CD4-positive, alpha-beta T cell treated with Interleukin-4 for 4 hours (primary cell): ENCODE measurements at places on chromosomes 1 and 21.
A peak's percentile ranks its signal among the peaks of the same experiment; 100 is the strongest.

DNA sequence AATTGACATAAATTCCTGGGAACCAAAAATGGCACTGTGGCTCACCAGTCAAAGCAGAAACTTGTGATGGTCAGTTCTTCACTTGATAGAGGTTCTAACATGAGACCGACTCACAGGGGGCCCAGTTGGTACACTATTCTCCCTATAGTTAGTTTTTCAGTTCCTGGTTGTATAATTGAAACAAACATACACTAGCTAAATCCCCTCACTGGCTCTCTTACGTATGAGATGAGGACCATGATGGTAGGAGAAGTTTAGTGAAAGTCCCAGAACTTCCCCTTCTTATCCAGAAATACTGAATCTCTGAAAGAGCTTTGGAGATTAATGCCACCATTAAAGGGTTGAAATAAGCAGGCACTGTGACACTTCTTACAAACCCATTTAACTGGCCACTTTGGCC, 2.8 kb upstream of the S100B start:
- no peak for DNase-seq

DNA sequence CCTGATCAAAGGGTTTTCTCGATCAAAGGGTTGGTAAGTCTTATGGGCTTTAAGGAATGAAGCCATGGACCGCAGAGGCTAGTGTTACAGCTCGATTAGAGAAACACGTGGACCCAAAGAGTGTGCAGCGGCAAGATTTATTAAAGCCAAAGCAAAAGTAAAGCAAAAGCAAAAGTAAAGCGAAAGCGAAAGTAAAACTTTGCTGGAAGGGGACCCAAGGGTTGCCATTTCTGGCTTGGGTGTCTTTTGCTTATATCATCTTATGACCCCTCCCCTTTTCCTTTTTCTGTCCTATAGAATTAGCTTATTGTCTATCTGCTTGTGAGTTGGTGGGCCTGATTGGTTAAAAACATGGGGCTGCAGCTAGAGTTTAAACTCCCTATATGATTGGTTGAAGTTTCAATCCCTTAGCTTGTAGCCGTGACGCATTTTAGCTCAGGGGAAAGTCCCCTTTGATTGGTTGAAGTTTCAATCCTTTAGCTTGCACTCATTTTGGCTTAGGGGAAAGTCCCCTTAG, 957.0 kb downstream of the AMY1C start:
- DNase-seq: no peak

DNA sequence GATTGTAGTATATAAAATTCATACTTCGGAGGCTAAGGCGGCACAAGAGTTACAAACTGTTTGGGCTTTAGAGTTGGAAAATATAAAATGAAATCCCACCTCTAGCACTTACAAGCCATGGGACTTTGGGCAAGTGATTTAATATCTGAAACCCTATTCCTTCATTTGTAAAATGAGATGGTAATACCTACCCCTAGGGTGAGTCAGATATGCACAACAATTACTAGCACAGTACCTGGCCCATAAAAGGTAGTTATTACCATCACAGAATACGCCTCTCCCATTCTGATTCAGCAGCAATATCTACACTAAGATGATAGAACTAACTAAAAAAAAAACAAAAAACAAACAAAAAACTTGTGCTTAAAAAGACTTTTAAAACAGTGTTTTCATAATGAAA, 3.5 kb downstream of the KLHL12 start:
- no peak for DNase-seq

DNA sequence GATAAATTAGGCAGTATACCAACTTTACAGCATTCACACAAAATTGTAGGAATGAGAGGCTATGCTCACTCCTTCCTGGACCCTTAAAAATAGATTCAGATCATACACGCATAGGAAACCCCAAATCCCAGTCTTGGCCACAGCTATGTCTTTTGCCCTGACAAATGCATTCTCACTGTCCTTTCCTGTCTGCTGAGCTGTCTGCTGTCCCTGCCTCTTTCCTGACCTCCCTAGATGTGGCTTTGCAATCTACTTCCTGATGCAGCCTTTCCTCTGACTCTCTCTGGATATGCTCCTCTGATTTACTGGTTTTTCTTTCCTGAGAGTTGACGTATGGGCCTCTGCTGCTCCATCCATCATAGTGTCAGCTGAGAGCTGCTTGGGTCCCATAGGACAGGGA, 59.8 kb upstream of the SLC35F3 start:
- no peak for DNase-seq

- no peak for DNase-seq
Observed at GRCh38 chr1:95311014-95311413, 77.0 kb downstream of the RWDD3 start.

DNA sequence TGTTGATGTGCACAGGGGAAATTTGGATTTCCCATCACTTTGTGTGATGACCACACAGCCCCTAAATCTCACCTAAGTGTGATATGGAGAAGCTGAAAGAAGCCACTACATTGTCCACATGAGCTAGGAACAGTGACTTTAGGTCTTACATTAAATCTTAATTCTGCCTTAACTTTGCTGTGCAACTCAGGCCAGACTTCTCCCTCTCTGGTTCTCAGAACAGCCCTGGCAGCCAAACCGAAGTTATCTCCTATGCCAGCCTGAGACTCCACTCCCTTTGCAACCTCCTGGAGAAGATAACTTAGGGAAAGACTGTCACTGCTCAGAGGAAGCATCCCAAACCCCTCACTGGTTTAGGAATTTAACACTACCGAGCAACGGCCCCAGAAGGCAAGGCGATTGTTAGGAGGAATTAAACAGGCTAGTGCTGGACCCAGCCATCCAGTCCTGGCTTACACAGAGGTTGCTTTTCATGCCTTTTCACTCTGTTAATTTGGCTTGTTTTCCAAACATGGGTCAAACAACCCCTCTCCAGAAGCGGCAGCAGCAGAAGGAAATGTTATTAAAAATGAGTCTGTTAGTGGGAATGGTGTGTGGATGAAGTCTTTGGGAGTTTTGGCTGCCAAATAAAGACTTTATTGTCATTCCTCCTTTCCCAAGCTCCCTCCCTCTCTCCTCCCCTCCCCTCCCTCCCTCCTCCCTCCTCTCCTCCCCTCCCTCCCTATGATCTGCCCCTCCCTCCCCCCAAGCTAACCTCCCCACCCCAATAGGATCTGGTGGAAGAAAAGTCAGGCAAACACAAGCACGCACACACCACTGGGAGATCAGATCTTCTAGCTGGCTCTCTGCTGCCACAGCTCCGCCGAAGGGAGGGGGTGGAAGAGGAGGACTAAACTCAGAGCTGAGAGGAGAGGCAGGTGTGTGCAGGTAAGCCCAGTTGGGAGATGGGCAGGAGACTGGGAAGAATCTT, at the start of gene PRELP:
PRELP (plus strand) TSS at position 795 of the 970 bp plus-strand sequence. CDS start 7,379 bp downstream, outside the sequence.
- no peak for DNase-seq

GRCh38 chr1:92478393-92478792, 8.3 kb downstream of the GFI1 start:
- peak; percentile 43 for DNase-seq

DNA sequence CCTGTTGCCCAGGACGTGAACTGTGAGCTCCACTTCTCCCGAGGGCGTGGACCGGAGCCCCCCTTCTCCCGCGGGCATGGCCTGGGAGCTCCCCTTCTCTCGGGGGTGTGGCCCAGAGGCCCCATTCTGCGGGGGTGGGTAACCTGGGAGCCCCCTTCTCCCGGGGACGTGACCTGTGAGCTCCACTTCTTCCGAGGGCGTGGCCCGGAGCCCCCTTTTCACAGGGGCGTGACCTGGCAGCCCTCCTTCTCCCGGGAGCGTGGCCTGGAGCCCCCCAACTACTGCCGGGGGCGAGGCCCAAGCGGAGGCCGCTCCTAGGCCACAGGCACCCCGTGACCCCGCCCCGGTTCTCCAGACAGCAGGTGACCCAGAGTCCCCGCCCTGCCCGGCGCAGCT, 320 bp downstream of the C1orf174 start:
- DNase-seq: peak; percentile 17

DNA sequence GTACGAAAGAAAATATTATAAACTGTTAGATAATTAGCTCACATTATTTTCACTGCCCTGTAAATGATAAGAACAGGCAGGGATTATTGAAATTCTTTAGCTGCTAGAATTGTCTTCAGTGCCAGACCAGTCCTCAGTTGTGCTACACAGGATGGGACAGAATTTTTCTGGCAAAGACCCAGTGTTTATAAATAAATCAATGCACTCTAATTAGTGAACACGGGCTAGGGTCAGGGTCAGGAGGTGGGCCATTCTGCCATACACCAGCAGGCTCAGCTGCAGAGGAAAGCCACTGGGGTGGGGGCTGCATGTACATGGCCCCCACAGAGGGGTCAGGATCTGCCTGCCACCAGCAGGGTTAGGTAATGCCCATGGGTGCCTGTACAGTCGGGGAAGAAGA, 6.4 kb downstream of the BCAR3 start:
- no peak for DNase-seq

GRCh38 chr21:17548262-17548661, 35.4 kb downstream of the CXADR start:
- no peak for DNase-seq

DNA sequence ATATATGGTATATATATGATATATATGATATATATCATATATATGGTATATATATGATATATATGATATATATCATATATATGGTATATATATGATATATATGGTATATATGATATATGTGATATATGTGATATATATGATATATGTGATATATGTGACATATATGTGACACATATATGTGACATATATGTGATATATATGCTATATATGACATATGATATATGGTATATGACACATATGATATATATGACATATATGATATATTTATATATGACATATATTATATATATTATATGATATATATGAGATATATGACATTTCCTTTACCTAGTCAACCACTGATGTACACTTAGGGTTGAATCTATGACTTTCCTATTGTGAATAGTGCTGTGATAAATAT, 36.1 kb upstream of the EEIG2 start:
- no peak for DNase-seq

DNA sequence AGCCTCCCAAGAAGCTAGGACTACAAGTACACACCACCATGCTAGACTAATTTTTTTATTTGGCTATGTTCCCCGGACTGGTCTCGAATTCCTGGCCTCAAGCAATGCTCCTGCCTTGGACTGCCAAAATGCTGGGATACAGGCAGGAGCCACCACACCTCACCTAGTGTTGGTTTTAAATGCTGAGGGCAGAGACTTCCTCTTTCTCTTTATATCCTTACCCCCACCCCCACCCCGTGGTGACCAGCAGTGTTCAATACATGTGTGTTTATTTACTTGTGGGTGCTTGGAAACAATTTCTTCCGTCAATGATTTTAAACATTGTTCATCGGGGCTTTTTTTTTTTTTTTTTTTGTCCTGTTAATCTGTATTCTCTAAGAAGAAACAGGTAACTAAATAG, 158.9 kb downstream of the ZBTB18 start:
- no peak for DNase-seq

DNA sequence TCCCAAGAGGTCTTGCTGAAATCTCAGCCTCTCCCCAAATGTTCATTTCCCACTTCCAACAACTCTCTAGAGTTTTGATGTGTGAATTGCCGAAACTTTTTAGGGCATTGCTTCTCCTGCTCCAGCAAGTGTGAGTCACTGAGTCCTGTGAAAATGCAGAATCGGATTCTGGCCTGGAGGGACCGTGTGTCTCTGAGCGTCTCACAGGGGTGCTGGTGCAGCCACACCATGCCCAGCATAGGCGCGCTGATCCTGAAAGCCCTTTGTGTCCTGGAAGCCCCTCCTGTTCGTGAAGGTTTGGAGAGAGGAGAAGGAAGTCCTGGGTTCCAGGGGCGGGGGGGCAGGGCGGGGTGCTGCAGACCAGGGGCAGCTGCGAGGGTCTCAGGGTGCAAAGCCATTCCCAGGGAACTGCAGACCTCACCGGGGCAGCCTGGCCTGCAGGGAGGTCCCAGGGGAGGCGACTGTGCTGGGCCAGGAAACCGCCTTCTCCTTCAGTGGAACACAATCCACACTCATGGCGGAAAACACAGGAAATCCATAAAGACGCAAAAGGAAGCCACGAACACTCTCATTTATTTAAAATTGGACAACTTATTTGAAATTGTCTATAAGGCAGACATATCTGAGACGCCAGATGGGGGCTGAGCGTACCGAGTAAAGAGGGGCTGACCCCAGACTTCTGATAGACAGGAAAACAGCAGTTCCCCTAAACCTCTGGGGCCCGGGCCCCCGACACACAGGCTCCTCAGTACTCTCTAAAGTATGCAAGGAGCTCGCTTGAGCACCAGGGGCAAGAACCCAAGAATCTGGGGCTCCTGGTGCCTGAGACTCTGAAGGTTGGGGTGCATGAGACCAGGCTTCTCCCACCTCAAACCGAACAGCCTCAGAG, 43.5 kb upstream of the ADARB1 start:
- DNase-seq: no peak

DNA sequence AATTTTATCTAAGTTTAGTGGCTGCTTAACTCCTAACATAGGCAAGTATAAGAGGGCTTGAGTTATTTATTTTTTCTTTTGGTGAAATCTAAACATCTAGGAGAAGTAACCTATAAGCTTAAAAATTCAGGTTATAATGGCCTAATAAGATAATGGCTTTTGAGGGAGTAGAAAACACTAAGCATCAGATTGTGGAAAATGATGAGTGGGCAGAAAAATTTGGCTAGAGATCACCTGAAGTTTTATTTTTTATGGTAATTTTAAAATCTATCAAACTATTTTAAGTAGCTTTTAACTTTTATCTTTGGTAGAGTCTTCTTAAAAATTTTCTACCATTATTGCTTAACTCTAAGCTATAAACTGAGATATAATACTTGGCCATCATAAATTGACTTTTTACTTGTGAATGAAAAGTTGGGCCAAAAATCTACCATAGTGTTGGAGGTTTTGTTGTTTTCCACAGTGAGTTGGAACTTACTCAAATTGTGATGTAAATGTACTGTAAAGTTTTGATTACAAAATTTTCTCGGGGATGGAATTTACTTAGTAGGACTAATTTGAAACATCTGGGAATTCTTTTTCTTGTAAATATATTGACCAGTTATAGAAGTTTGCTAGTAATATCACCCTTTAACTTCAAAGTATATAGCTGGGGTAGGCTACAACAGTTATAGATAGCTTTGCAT, 63.9 kb downstream of the USP25 start:
- DNase-seq: no peak

DNA sequence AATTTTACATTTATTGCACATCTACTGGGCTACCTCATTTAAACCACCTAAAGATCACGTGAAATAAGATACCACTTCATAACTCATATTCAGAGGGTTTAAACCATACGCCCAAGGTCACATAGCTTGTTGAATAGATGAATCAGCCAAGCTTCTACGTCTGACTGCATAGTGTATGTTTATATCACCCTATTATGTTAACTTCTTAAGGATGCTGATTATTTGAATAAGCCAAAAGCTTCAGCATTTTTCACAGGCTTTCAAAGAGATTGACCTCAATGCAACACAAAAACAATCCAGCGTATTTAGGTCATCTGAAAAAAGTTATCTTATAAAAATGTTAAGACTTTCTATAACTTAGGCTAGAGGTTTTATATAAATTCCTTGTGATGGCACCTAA, 373.8 kb downstream of the TGFB2 start:
- no peak for DNase-seq

DNA sequence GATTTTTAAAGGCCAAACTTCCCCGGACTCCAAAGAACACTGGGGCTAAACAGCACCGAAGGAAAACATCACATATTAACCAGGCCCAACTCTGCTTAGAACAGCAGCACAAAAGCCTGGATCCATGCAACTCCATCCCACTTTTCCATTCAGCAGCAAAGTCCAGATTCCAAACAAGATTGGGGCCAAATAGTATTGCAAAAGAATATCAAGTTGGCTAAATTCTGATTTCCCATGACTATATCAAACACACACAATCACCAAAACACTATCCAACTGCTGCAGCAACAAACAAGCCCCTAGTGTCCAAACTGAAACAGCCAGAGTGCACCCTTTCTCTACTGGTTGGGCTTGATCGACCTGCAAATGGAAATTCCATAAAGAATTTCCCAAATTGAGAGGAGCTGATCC, 19.4 kb upstream of the TMEM125 start:
- no peak for DNase-seq
